ENCODE measurements at places on chromosomes 5 and 9.
A peak's percentile ranks its signal among the peaks of the same experiment; 100 is the strongest.

GRCh38 chr5:154038261-154038706, 426 bp downstream of the FAM114A2 start:
- no peak for DNase-seq

- no peak for DNase-seq
These were observed 49.3 kb downstream of the ALG2 start for GRCh38 chr9:99172124-99173091.

GRCh38 chr5:41156739-41157138, 56.6 kb downstream of the C6 start:
- peak; percentile 54 for DNase-seq

DNA sequence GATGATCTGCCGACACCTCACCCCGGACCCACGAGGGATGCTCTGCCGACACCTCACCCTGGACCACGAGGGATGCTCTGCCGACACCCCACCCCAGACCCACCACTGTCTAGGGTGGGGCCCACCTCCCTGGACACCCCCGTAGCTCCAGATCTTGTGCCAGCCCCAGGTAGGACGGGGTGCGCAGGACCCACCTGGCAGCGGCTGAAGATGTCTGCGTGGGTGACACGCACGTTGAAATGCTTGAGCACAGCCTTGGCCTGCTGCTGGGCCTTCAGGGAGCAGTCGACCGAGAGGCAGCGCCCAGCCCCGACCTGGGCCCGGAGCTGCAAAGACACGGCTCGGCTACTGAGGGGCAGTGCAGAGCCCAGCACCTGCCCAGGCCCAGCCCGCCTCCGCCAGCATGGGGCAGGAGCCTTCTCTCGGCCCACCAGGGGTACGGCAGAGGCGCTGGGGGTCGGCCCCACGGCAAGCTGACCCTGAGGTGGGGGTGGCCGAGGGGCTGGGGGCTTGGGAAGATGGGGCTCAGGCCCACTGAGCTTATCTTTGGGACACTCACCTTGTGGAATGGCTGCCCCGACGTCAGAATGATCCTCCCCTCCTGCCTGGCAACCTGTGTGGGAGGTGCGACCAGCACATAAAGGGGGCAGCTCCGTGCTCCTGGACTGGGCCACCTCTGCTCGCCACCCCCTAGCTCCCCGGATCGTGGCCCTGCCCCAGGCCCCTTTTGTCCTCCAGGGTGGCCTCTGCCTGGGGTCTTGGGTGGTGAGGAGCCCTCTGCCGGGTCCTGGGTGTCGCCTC, 21.7 kb upstream of the NRARP start:
- no peak for DNase-seq

DNA sequence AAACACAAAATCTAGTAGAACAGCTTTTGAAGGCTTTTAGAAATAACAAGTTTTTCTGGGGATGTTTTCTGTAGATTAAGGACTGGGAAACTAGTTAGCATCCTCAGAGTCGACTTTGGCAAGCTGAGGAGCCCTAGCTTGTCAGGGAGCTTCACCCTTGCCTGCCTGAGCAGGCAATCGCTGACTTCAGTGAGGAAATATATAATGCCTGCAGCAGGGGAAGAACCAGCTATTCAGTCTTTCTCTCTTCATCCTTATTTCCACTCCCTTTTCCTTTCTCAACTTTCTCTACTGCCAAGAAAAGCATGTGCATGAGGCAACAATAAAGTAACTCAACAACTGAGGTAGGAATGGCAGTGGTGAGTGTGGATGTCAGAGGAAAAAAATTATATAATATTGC, 54.7 kb downstream of the PLK2 start:
- no peak for DNase-seq

DNA sequence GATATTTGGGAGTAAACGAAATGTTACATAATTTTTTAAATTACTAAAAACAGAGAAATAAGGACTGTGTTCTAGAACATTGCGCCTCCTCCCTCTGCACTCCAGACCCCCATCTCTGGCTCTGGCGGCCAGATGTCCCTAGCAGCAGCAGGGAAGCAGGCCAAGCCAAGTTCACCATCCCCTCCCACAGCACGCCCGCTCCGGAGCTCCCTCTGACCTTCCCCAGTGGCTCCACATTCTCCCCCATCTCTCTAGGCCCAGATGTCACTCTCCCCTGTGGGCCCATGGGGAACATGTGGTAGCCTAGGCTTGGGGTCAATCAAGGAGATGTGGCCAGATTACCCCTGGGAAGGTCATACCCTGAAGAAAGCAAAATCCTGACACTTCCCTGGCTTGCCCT, 6.3 kb upstream of the WNK2 start:
- no peak for DNase-seq

- DNase-seq: no peak
These were observed 138.1 kb upstream of the COL5A1 start for GRCh38 chr9:134503301-134504105.

- no peak for DNase-seq
These were observed 10.8 kb upstream of the NIPAL4 start for GRCh38 chr5:157449011-157449723.

- DNase-seq: no peak
These were observed 40.1 kb downstream of the SLC6A3 start for GRCh38 chr5:1405121-1405520.

- DNase-seq: no peak
These were observed 21.3 kb downstream of the TLR4 start for GRCh38 chr9:117725426-117725887.

DNA sequence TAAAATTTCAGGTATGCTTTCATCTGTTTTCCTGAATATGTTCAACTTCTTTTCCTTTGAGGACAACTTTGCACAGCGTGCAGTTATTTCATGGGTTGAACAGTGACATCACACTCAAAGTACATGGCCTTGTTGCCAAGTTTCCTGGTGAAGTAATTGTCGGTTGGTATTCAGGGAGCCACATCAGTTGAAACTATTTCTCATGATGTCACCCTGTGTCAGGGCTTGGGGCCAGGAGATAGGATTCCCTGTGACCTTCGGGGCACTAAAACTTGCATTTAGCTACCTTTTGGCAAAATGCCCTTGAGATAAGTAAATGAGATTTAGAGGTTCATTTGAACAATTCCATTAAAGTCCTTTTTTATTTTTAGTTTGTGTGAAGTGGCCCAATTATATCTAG, 383.9 kb downstream of the SH3GL2 start:
- DNase-seq: no peak

GRCh38 chr5:111153483-111153882, 61.3 kb downstream of the WDR36 start:
- no peak for DNase-seq

DNA sequence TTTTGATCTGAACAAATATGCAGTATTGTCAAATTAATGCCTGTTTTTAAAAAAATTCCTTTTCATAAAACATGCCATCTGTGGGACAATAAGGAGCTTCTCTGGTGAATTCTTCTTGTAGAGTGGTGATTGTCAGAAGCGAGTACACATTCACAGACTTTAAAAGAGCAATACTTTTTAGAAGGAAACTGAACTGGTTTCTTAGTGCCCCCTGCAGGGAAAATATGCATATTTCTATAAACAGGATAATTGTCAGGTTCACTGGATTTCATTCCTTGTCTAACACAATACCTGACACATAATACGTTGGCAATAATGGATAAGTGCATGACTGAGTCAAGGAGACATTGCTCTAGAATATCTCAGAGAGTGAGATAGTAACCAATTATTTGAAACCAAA, 133.7 kb downstream of the KIF4B start:
- DNase-seq: no peak

DNA sequence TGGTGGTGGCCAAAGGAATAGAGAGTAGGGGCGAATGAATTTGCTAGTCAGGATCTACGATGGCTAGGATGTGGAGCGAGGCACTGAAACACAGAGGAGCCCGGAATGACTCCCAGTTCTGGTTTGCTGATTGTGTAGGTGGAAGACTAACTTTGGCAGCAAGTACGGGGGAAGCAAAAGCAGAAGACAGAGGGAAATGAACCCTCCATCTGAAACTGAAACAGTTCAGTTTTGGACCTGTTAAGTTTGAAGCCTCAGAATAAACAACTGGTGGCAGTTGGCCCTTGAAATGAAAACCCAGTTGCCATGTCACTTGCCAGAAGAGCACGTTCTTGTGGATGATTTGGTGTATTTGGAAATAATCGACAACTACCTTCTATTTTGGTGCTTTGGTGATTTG, 15.4 kb upstream of the SMIM15 start:
- DNase-seq: no peak

DNA sequence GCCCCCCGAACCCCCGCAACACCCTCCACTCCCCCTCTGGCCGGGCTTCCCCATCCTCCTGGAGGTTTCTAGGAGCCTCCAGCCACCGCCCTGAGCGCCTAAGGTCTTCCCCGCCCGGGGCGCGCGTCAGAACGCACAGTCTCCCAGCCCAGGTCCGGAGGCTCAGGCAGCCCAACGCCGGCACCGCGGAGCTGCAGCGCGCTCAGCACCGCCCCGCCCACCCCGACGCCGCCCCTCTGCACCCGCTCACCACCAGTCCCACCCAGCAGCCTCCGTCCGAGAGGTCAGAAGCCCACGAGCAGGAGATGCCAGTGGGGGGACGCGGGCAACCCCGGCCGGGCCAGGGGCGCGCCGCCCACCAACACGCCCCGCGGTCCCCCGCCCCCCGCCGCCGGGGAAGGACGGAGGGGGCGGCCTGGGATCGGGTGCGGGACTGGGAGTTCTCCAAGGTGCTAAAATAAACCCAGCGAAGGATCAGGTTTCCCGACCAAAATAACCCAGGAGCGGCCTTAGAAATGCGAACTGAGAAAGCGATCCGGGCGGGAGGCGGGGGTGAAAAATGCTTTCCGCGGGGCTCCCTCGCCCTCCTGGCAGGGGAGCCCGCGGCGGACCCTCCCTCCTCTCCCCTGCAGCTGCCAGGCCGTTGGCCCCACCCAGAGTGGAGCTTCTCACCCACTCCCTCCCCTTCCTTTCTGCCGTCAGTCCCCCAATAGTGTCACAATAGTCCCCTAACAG, 6.5 kb upstream of the FAM78A start:
- DNase-seq: no peak

GRCh38 chr5:122172207-122172606, 42.9 kb downstream of the ZNF474 start:
- peak; percentile 56 for DNase-seq

GRCh38 chr9:17969232-17969631, 390.4 kb downstream of the SH3GL2 start:
- no peak for DNase-seq

DNA sequence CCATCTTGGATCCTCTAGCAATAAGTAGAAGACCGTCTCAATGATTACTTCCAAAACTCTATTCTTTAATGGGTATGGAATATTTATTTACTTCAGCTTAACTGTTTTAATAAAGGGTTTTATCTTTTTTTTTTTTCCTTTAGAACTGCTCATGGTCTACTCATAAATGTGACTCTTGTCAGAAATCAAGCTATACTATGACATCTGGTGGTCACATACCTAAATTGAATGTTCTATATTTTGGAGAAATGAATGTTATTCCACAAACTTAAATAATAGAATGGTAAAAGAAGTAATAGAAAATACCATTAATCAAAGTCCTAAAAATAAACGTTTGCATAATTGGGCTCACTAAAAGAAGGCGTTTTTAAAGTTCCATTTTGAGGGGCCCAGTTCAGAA, 131.2 kb upstream of the PLCXD3 start:
- DNase-seq: no peak

GRCh38 chr5:155040984-155041653, 27.6 kb downstream of the KIF4B start:
- DNase-seq: no peak

DNA sequence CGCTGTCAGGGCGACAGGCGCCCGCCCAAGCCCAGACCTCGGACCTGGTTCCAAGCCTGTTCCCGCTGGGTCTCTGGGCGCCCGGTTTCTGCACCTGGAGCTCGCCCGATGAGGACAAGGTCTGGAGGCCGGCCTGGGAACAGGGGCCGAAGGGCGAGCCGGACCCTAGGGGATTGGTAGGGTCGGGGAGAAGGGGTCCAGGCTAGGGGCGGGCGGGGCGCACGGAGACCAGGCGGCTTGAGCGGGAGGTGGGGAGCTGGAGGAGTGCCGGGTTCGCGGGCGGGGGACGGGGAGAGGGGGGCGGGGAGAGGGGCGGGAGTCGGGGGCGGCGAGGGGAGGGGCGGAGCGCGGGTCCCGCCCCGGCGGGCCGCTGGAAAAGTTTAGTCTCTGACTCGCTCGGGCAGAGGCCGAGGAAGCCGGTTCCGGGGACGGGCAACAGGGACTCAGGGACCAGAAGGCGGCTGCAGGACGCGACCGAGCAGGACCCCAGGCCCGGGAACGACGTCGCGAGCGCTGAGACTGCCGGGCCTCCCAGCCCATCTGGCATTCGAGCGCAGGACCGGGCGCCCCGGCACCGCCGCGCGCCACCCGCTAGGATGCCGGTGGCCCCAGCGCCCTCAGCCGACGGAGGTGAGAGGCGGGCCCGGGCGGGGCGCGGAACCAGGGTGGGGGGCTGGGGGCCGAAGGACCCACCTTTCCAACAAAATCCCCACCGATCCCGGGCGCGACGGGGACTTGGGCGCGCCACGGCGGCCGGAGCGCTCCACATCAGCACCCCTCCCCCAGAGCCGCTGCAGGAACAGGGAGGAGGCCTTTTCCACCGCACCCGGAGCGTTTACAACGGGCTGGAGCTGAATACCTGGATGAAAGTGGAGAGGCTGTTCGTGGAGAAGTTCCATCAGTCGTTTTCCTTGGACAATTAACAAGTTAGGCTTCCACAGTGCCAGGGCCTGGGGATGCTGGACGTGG, at the start of gene S1PR3:
Gene S1PR3, plus strand, starts transcription at position 403 of the 969 bp plus-strand sequence. CDS start 9,733 bp downstream, outside the sequence.
- DNase-seq: no peak

- peak; percentile 2 for DNase-seq
These were observed 31.1 kb upstream of the CPLX2 start for GRCh38 chr5:175840050-175840841.

GRCh38 chr5:144378681-144379080, 208.0 kb downstream of the KCTD16 start:
- DNase-seq: no peak

DNA sequence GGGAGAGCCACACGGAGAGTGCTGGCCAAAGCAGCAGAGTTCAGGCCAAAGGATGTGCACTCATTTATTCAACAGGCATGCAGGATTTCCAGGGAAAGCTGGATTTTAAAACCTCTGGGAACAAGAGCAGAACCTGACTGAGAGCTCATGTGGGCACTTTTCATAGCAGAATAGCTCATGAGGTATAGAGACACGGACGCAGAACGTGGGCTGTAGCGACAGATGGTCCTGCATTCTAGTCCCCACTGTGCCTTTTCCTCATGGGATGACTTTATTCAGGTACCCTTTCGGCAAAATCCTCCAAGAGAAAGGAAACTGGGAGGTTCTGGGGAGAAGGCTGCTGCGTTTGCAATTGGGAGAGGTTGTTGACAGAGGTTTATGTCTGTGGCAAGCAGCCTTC, 5.4 kb downstream of the IL4 start:
- no peak for DNase-seq

All from stromal cell of bone marrow (primary cell).